ENCODE measurements at places on chromosomes 4 and X.

DNA sequence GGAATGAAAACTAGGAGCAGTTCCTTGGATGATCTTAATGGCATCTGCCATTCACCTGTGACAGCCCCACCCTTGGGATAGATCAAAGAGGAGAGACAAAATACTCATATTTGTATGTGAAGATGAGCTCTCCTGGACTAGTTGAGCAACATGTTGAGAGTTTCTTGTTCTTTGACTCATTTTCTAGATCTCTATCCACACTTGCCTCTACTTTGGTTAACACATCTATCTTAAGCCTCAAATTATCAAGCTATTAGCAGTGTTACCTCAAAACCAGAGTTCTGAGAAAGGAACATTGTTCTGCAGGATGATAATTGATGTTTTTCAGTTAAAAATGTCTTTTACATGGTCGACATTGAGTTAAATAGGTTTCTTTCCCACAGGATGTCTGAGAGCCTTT lies 94.2 kb upstream of the TEX13D start:
- no peak for DNase-seq

DNA sequence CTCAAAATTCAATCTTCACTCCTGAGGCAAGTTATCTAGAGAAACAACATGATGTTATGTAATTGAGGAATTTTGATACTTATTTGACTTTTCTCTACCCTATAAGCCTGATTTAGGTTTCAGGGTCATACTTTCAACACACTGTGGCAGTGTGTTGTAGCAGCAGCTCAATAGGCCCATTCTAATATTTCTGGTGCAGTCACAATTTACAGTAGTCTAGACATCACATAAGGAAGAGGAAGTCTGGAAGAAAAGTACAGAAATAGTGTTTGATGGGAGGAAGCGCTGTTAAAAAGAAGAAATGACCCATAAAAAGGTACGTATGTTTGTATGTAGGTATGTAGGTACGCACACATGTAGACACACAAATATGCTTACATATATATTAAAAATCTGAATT lies 194.3 kb downstream of the ARHGAP24 start:
- peak; percentile 58 for DNase-seq

DNA sequence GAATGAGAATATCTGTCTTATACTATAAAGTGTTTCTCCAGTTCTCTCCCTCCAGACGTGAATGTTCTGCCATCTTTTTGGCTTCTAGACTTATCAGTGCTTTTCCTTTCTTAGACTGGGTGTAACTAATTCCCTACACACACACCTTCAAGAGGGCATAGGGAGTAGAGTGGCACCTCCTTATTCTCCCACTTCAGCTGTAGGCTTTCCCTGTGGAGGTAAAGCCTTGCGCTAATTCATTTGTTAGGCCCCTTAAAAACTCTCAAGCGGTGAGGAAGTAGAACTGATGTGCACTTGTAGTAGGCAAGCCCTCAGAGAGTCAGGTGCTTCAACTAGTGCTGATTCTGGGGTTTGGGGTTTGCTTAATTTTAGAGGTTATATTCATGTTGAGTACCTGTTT lies 10.0 kb downstream of the KLHL2 start:
- DNase-seq, result no peak

GRCh38 chr4:139454111-139455045 lies at the start of gene RAB33B:
RAB33B (plus strand) TSS chr4:139454121; CDS start chr4:139454196, 75 bp downstream.
- DNase-seq, result no peak

- no peak for DNase-seq
Measured at GRCh38 chrX:9724711-9725110, 40.9 kb downstream of the GPR143 start.

- no peak for DNase-seq
Measured at GRCh38 chrX:103376979-103377324, 614 bp downstream of the BEX3 start.

- DNase-seq, result no peak
Measured at GRCh38 chrX:101040197-101040596, 11.7 kb downstream of the TRMT2B start.

- DNase-seq, result no peak
Measured at GRCh38 chr4:137775701-137776100, 243.4 kb upstream of the PCDH18 start.

DNA sequence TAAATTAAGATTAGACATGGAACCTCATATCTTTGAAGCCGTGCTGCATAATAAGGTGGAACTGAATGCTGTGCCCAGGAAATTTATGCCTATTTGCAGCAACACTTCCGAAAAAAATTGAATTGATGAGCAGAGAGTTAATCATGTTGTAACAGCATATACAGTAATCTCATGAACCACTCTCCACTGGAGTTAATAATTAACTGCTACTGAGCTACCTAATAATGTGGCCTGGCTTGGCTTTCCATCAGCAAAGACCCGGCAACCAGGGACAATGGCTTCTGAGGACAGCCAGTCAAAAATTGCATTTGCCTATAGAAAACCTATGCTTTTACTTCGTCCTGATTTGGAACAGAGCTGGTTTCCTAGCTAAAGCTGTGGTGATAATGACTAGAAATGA lies 63.8 kb upstream of the GATB start:
- DNase-seq, result no peak

GRCh38 chr4:72977936-72978485 lies 91.5 kb downstream of the COX18 start:
- DNase-seq, result no peak

DNA sequence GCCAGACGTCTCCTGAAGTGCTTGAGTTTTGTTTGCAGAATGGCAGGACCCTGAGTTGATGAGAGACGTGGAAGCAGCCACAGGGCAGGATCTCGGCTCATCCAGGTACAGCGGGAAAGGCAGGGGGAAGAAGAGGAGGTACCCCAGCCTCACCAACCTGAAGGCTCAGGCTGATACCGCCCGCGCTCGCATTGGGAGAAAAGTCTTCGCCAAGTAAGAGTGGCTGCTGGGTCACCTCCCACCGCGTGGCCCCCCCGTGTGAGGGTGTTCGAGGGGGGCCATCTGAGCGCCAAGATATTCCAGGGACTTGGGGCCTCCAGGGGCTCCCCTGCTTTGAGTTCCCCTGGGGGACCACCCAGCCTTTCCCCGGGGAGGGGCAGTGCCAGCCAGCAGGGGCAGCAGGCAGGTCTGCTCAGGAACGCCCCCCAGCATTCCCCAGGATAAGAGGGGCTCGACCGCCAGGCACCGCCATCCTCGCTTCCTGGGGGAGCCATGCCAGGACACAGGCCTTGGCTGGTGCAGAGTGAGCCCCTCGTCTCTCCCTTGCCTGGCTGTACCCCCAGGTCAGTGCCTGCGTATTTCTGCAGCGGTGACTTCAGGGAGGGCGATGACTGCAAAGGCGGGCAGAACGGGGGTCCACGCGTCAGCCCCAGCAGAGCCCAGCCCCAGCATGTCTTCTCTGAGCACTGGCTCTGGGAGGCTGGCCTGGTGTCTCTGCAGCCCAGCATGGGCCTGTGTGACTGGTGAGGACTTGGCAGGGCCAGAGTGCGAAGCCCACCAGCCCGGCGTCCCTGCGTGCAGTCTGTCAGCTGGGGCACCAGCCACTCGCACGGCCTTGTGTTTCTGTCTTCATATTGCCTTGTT lies 22.3 kb downstream of the NKX1-1 start:
- DNase-seq, result no peak

All from globus pallidus (tissue), 1 donor.